ENCODE measurements at places on chromosomes 7 and 10.

- DNase-seq = no peak
These were observed 906.7 kb downstream of the DNAJB9 start for GRCh38 chr7:109476409-109476808.

DNA sequence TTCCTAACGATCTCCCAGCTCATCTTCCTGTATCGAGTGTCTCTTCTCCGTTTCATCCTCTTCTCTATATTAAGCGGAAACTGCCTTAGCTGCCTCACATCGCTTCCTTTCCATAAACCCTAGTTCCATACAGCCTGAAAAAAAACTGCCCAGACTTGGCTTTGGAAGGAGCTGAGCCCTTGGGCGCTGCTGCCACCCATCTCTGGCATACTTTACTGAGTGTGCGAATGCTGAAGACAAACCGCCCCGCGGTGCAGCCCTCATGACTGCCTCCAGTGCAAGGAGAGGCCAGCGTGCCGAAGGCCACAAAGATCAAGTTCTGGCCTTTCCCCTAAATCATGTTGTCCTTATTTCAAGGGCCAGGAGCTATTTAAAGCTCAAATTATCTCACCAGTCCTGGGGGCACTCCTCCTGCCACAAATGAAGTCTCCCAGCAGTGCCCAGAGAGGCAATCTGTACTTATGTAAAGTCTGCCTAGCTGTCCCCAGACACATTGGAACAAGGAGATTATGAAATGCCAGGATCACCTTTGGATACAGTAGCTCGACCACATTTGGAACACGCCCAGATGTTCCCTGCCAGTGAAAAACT lies 25.2 kb downstream of the YWHAG start:
- no peak for DNase-seq

DNA sequence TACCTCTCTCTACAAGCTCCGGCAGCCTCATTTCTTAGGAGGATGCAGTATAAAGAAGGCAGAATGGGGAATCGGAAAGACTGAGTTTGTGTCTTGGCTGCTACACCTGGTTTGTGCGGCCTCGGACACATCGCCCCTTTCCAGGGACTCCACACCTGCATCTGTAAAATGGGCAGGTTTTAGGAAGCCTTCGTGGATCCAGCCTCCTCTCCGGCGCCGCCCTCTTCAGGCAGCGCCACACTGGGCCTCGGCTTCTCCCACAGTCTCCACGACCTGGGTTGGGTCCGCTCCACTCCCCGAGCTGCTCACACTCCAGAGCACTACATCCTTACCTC lies 341 bp downstream of the GOT1 start:
- no peak for DNase-seq

DNA sequence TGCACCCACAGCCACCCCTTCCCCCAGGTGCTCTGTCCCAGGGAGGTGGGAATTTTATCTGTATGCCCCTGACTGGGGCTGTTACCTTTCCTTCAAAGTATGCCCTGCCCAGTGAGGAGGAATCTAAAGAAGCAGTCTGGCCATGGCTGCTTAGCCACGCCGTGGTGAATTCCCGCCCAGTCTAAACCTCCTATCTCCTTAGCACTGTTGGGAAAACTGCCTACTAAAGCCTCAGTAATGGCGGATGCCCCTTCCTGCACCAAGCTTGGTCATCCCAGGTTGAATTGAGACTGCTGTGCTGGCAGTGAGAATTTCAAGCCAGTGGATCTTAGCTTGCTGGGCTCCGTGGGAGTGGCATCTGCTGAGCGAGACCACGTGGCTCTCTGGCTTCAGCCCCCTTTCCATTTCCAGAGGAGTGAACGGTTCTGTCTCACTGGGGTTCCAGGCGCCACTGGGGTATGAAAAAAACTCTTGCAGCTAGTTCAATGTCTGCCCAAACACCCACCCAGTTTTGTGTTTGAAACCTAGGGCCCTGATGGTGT lies 87.2 kb downstream of the ABCC2 start:
- DNase-seq = no peak

GRCh38 chr7:132192809-132193208 lies 383.5 kb downstream of the PLXNA4 start:
- no peak for DNase-seq

GRCh38 chr10:11658801-11659368 lies 47.4 kb upstream of the USP6NL start:
- no peak for DNase-seq
